ENCODE measurements at places on chromosomes 3 and 15.

GRCh38 chr3:42210726-42211125, 55.3 kb downstream of the CCK start:
- DNase-seq, result no peak

GRCh38 chr3:52055537-52056351, 627 bp downstream of the DUSP7 start:
- peak; percentile 53 for DNase-seq

DNA sequence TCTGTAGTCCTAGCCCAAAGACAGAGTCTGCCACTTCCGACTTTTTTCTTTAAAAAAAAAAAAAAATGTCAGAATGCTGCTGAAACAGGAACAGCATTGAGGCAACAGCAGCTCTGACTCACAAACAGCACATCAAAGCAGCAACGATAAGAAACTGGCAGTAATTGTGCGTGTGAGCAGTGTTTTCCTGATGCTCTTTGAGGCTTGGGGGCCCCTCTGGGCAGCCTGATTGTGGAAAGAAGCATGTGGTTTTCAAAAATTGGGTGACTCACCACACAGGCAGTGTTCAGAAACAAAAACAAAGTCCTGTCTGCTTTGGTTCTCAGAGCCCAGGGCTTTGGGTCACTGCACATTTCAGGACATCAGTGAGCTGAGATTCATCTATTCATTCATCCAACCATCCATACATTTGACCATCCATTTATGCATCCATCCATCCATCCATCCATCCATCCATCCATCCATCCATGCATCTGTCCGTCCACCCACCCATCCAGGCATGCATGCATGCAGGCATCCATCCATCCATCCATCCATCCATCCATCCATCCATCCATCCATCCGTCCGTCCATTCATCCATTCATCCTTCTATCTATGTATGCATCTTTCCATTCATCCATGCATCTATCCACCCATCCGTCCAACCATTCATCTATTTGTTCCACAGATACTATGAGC, 308.4 kb downstream of the RPLP1 start:
- peak; percentile 26 for DNase-seq

DNA sequence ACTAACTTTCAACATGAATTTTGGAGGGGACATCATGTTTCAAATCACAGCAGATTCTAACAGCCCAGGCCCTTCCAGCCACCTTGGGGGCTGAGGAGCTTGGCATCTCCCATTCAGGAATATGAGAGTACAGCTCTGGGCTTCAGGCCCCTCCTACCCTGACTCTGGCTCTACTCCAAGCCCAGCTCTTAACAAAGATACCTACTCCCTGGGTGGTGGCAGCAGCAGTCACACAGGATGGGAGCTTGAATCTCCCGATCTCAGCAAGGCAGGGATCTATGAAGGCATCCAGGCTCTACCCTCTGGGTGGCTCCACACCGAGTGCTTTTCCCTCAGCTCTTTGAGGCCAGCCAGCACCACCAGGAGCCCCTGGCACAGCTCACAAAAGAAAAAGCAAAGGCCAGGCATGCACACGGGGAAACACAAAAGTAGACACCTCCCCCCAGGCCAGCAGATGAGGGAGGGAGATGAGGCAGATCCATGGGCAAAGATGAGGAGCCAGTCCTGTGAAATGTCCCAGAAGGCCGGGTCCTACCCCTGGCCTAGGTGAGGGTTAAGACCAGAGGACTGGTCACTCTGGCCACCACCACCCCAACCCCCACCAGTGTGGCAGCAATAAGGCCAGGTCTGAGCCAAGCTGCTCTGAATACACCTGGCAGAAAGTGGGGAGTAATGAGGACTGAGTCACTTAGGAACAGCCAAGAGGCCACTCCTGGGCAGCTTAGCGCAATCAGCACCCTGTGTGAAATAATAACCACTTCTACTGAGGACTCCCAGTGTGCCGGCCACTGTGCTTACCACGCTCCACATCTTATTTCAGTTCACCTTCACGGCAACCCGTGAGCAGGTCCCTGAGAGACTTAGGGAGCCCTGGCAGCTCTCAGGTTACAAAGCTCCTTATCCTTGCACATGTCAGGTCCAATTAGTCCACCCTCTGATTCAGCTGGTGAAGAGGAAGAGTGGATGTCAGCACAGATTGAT, 24.3 kb downstream of the PLA2G4F start:
- no peak for DNase-seq

DNA sequence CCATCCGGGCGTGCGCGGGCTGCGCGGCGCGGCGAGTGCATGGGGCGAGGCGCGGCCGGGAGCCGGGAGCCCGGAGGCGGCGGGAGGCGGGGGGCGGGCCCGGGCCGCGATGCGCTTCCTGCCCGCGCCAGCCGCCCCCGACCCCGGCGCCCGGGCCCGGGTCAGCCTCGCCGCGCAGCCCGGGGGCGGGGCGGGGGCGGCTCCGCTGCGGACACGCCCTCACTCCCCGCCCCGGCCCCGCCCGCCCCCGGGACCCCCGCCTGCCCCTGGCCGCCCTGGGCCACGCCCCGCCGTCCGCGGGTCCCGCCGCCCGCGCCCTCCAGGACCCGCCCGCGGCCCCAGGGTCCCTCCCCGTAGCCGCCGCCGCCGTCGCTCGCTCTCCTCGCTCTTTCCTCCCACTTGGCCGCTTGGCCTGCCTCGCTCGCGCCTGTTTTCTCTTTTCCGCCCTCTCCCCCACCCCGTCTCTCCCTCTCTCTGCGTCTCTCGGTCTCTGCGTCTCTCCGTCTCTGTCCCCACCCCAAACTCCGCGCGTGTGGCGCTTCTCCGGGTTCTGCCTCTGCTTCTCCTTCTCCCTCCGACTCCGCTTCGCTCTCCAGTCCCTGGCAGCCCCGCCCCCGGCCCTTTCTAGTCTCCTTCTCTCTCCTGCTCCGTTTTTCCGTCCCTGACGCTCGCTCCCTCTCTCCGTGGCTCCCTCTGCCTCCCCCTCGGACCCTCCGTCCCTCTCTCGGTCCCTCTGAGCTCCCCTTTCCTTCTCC, at the start of gene PLXND1:
TSS of gene PLXND1 (minus strand) at position 41 of the 755 bp plus-strand sequence. CDS start at position 4, 37 bp downstream.
- DNase-seq, result peak; percentile 85

GRCh38 chr3:32996048-32996754, 44.8 kb downstream of the CCR4 start:
- DNase-seq, result no peak

DNA sequence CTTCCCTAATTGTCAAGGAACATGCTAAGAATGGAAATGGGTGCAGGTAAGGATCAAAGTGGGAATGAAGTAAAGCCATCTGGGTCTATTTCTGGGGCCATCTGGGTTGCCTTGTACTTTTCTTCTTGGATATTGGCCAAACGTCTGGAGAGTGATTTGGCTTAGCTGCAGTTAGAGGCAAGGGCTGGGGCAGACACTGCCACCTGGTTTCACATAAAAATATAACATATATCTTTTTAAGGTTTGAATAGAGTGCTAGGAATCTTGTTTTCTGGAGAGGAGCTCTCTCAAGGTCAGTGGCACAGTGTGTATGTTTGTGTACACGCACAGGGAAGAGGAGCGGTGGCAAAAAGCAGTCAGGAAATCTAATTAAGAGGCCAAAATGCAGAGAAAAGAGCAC, 24.7 kb upstream of the EOMES start:
- DNase-seq, result no peak

DNA sequence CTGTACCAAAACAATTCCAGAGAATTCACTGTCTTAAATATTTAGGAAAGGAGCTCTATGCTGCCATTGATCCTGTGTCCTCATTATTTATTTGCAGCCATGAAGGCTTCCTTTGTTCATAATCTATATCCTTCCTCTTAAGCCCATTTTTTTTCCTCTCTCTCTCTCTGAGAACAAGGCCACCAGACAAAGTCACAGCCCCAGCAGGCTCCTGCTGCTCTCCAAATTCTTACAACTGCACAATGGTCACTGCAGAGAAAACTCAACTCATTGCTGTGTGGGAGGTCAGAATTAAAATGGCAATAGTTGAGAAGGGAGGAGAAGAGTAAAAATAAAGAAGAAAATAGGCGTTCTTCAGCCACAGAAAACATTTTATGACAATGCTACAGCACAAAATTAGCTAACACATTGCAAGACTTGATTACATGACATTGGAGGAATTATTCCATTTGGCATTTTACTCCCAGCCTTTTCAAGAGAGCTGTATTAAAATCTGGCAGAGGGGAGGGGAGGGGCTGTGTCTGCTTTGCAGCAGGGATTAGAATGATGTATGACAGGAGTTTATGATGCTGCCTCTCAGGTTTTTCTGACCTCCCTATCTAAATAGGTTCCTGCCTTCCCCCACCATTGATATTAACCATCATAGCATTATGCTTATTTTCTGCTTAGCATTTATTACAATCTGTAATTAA, 399.7 kb upstream of the THBS1 start:
- DNase-seq, result no peak

GRCh38 chr3:142224482-142225072, 808 bp downstream of the GK5 start:
- no peak for DNase-seq

DNA sequence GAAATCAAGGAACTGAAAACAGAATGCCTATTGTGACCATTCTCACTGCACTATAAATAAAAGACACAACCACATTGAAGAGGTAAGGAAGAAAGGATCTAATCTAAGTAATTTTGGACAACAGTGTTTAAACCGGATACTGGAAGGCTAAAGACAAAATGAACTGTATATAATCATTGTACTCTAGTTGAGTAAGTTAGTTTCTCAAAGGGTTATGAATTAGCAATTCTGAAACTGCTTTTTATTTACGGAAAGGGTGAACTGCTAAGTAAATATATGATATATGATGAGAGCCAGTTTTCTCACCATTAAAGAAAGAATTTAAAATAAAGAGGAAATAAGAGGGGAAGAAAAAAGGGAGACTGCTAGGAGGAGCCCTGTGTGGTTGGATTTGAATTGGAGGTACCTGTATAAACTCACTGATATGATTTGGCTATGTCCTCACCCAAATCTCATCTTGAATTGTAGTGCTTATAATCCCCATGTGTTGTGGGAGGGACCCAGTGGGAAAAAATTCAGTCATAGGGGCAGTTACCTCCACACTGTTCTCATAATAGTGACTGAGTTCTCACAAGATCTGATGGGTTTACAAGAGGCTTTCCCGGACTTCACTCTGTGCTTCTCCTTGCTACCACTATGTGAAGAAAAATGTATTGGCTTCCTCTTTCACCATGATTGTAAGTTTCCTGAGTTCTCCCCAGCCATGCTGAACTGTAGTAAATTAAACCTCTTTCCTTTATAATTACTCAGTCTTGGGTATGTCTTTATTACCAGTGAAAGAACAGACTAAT, 607.7 kb downstream of the PYDC2 start:
- DNase-seq, result no peak

- no peak for DNase-seq
Observed at GRCh38 chr3:7203969-7204847, 343.3 kb downstream of the GRM7 start.

GRCh38 chr3:196837819-196838420, 29.8 kb upstream of the SENP5 start:
- DNase-seq, result peak; percentile 50

DNA sequence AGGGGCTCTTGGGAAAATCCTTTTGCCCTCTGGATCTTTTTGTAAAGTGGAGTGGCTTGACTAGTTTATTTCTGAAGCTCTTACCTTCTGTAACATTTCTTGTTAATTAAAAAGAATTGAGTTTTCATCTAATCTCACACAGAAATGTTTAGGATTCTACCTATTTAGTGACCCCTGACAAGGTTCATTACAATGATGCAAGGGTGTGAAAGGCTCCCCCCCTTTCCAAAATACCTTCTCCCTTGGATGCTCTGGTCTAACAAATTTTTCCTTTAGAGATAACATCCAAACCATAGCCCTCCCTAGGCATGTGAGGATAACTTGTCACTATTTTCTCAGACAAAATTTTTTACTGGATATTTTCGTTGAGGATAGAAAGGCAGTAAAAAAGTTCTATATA, 223.9 kb downstream of the THRB start:
- DNase-seq, result no peak

- DNase-seq, result no peak
Observed at GRCh38 chr3:172875039-172875438, 124.5 kb downstream of the ECT2 start.

GRCh38 chr3:57654267-57654666, 38.6 kb downstream of the DENND6A start:
- DNase-seq, result no peak

DNA sequence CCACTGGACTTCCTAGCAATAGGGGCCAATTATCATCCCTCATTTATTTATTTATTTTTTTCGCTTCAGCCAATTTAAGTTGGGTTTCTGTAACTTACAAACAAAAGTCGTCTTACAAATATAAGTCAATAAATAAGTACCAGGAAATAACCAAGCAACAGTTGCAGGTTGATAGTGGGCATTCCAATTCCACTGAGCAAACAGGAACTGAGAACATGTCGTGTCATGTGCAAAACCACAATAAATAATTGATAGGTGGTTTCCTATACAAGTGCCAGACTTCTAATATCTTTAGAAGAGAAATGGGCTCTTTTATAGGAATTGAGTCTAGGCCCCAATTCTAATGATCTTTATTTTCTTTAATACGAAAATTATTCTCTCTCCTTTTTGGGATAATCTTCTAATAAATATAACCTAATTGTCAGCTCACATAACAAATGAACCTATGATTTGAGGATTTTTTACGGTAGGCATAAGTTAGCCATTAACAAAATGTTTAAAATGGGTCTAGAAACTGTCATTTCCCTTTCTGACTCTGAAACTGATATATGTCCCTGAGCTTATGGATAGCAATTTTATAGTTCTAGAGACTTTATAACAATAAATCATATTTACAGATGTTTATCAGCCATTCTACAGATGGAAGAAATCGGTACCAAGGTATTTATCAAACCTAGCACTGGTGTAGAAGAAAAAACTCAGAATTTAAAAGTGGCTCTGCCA, 571.8 kb downstream of the FOXP1 start:
- DNase-seq, result no peak

GRCh38 chr3:4711680-4711992, 218.5 kb downstream of the ITPR1 start:
- DNase-seq, result no peak

DNA sequence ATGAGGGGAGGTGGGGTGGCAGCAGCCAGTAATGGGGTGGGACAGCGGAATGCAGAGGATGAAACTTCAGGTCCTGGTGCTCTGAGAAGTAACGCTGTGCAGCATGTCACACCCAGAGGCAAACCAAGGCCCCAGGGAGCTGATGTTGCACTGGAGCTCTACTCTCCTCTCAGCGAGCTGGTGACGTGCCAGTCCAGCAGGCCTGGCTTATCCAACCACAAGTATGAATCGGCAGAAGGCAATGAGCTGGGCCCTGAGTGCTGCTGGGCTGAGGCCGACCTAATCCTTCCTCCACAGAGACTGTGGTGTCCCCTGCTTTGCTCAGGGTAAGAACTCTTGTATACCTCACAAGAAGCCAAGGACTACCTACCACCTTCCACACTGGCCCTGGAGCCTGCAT, 30.5 kb downstream of the CD86 start:
- DNase-seq, result no peak

DNA sequence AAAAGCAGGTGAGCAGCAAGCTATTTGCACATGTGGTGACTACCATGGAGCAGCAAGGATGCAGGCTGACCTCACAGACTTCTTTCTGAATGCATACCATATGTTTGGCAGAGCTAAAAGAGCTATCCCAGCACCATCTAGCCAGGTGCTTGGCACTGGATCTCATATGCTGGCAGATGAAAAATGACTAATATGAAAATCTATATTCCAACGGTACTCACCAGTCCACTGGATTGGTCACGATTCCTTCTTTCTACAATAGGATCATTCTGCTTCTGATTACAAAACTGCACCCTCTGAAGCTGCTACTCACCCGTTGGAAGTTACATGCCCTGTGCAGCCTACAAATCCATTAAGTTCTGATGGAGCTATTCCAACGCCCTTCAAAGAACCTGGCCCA, 714.3 kb upstream of the CFAP20DC start:
- DNase-seq, result no peak

GRCh38 chr3:197748597-197749314, 927 bp upstream of the FYTTD1 start:
- no peak for DNase-seq
